ENCODE measurements at places on chromosomes 1 and 21. TPM values are rescaled to one million over a fixed set of nuclear protein-coding genes. Genes with fewer than 3 reads are reported as not detected.

DNA sequence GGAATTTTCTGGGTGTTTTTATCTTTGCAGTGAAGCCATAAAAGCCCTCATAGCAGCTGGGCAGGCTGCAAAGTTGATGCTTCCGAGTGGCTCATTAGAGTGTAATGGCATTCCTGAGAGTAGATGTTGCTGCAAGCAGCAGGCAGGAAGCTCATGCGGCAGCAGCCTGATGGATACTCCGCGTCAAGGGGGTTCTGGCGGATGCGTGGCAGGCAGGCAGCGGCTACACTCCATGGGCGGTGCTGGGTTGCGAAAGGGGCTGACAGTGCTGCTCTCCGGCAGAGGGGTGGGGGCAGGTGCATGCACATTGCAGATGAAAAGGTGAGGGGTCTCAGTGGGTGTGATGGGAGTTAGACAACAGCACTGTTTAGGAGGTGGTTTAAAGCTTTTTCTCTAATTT lies 93.2 kb upstream of the AJAP1 start:
- no peak for DNase-seq

MYBPHL gene
- total RNA-seq, result not detected

DNA sequence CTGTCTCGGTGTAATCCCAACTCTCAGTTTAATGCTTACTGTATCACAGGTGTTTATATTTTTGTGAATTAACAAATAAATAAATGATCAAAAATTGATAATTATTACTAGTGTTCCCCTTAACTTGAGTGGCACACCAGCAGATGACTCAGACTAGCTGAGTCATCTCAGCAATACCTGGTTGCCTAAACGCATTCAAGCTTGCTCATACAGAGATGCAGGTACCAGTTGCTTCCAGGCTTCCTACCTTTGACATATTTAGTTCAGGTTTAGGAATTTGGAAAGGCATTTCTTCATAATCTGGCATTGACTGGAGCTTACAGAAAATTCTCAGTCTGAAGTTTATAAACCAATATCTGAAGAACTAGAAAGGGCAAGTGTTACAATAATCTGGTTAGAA lies 78.9 kb upstream of the LMO4 start:
- DNase-seq, result no peak

DNA sequence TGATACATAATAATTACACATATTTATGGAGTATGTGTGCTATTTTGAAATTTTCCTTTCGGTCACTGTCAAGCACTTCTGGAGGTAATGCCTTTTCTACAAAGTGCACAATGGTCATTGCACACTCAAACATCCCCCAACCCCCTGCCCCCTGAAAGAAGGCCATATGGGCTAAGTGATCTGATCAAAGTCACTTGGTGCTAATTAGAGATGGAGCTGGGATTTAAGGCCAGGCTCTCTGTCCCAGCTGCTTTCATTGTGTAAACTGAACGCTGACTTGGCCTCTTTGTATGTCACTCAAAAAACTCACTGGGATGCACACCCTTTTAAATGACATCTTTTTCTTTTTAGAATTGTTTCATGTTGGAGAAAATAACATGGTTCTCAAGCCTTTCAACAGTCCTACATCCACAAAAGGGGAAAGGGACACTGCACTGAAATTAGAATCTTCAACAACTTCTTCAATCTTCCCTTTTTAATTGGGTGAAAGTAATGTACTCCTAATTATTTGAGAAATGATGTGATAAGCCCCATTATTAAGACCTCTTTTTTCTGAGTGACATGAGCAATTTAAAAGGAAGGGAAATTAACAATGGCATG lies 149.2 kb downstream of the ST6GALNAC5 start:
- DNase-seq, result no peak

OR2M3 gene
- total RNA-seq, result not detected

- no peak for DNase-seq
These were observed at the start of gene RIMKLA for GRCh38 chr1:42380586-42381279. Gene RIMKLA, plus strand, starts transcription at chr1:42380792. Its CDS starts 143 bp downstream, at chr1:42380935.

Measured in pulmonary artery endothelial cell (primary cell).